GM23338 (cell line): ENCODE measurements at places on chromosomes 16 and 17. TPM values are rescaled to one million over a fixed set of nuclear protein-coding genes. Genes with fewer than 3 reads are reported as not detected.

The AGRP gene
- polyA plus RNA-seq: not detected in 2 replicates

The TSPOAP1 gene
- 6.3 and 7.3 TPM in 2 replicates for polyA plus RNA-seq

The CLEC18B gene
- 0.23 and 0.54 TPM in 2 replicates for polyA plus RNA-seq

The PABPN1L gene
- polyA plus RNA-seq: not detected in 2 replicates

The SYNGR2 gene
- polyA plus RNA-seq: 43.1 and 46.9 TPM in 2 replicates

The MAP2K6 gene
- 31.1 and 33.2 TPM in 2 replicates for polyA plus RNA-seq

The CCL23 gene
- polyA plus RNA-seq: not detected in 2 replicates

The CACNG3 gene
- not detected in 2 replicates for polyA plus RNA-seq

The NOD2 gene
- polyA plus RNA-seq: 0.12 and 0.27 TPM in 2 replicates

The METRNL gene
- polyA plus RNA-seq: 12.2 and 16.1 TPM in 2 replicates

The MYOCD gene
- 2.0 and 2.4 TPM in 2 replicates for polyA plus RNA-seq

The EVPLL gene
- polyA plus RNA-seq: 0.18 and 0.56 TPM in 2 replicates

The EXOC3L1 gene
- 0.92 and 1.1 TPM in 2 replicates for polyA plus RNA-seq

The RPS15A gene
- polyA plus RNA-seq: 2,163 and 2,303 TPM in 2 replicates

The FAM20A gene
- polyA plus RNA-seq: 1.2 and 1.3 TPM in 2 replicates
